Right lobe of liver (tissue), 6 donors: ENCODE measurements at places on chromosomes 16 and 17.

DNA sequence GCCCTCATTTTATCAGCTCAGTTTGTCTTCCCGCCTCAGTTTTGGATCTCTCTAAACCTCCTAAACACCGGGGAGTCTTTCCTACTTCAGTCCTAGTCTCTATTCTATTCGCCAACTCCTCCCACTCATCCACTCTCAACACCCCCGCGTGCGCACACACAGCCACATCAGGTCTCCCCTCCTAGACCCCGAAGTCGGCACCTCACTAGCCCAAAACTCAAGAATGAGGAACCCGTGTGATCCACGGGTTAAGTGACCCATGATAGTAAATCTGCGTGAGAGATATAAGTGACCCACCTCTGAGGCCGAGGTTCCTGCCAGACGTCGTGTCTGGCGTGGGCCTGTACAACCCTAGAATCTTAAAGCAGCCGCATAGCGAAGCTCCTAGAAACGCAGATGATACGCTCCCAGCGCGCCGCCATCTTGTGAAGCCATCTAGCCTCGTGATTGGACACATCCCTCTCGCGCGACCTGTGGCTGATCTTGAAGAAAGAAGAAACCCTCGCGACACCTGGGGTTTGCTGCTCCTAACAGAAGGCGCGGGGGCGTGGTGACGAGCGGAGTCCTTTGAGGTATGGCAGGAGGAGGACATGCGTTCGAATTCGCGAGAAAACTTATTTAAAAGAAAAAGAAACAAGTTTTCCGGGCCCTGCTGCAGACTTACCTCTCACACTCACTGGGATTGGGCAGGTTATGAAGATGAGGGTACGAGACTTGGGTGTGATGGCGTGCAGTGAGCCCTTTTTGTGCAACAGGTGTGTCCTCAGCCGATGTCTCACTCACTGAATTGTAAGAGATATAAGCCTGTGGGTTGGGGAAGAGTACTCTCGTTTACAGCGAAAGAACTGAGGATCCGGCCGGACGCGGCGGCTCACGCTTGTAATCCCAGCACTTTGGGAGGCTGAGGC is at the start of gene METTL16:
TSS of gene METTL16 (minus strand) at position 427 of the 908 bp plus-strand sequence. CDS start 9,557 bp downstream, outside the sequence.
- peak; percentile 97 for DNase-seq

DNA sequence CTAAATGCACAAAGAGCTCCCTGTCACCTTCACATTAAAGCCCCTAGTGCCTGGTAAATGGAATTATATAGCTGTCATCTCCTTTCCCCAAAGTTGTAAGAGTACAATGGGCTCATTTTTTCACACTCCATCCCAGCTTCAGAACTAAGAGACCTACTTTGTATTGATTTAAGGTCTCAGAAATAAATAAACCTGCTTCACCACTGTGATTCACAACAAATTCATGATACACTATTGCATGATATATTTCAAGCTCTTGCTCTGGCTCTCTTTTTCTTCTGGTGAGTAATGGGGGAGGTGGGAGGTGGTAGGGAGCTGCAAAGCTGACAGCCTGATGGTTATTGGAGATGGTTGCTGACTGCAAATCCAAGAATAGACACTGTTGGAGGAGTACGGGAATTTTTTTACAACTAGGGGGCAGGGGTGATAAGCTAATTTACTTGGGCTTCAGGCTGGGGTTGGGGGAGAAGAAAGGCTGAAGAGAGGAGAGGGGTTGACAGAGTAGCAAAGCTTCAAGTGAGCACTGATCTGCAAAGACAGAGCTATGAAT is 189.9 kb downstream of the AATF start:
- no peak for DNase-seq

DNA sequence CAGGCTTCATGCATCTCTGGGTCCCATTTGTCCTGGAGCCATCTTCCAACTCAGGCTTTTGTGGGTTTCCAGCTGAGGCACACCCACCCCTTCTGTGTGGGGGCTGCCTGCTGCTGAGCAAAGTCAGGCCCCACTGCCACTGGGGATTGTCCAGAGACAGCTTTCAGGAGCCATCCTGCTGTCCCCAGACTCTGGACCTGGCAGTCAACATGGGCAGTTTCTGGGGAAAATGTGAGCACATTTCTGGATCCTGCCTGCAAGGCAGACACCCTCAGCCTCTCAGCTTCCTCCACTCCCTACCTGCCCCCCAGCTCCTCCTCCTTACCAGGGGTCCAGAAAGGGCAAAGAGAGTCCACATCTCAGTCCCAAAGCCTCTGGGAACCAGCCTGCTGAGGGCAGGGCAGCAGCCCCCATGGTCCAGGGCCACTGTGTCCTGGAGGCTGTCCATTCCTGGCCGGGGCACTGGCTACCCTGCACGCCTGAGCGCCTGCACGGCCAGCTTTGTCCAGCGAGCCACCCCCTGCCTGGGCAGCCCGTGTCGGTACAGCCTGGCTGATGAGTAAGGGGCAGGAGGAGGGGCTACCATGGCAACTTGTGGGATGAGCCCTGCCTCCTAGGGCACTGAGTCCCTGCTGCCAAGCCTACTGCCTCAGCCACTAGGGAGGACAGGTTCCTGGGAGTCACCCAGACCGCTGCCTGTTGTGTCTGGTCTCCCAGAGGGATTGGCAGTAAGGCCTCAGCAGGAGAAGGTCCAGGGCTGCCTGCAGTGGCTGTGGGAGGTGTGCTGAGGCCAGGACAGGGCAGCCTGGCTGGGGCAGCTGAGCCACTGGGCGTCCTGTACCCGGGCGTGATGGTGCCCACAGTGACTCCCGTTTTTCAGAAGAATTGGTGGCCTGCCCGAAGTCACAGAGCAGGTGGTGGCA is at the start of gene SLC47A2:
TSS of gene SLC47A2 (minus strand) at position 477 of the 923 bp plus-strand sequence. CDS start at position 448, 29 bp downstream.
- no peak for DNase-seq

DNA sequence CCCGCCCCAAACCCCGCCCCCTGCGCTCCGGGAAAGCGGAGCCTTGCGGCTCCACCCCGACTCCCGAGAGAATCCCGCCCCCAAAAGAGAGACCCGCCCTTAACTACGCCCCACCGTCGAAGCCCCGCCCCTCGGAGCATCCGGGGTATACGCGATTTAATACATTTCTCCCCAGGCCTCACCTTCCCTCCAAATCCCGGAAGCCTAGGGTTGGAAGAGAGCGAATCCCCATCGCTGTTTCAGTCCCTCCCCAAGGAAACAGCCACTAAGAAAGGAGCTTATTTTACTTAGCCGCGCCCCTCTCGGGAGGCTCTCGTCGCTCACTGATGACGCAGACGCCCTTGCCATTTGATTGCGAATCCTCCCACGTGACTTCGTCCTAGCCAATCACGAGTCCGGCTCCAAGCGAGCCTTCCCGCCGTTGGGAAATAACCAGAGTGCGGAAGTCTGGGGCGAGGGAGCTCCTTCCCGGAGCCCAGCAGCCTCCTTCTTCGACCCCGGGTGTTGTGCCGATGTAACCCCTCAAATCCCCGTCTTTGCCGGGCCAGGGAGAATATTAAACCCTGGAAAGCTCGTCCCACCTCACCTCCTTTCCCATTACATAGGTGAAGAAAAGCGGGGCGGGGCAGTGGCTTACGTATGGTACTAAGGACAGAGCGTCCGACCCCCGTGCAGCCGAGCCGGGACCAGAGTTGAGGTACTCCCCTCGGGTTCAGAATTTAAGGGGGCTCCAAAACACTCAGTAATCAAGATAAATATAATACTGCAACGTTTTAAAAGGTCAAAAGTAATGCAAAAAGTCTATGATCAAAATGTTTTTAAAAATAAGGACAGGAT is 461 bp upstream of the FDXR start:
- DNase-seq = peak; percentile 99

GRCh38 chr16:20364051-20364450 is 11.5 kb upstream of the UMOD start:
- DNase-seq = no peak

GRCh38 chr17:63550817-63551639 is 751 bp downstream of the DCAF7 start:
- peak; percentile 36 for DNase-seq

DNA sequence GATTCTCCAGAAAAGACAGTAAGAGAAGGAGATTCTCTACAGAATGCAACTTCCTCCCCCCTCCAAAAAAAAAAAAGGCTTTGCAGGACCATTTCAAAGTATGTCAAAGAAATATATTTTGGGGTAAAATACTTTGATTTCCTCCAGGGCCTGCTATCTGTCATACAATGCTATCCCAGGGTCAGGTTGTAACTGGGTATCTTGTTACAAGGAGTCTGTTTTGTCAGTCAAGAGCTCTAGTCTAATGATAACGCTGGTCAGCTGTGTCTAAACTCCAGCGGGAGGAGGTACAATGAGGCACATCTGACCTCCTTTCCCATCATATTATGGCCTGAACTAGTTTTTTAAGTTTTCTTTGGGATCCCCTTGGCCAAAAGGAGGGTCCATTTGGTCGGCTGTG is 408.4 kb upstream of the CDH5 start:
- no peak for DNase-seq

GRCh38 chr16:22624038-22624799 is 113.5 kb downstream of the NPIPB5 start:
- DNase-seq = no peak

DNA sequence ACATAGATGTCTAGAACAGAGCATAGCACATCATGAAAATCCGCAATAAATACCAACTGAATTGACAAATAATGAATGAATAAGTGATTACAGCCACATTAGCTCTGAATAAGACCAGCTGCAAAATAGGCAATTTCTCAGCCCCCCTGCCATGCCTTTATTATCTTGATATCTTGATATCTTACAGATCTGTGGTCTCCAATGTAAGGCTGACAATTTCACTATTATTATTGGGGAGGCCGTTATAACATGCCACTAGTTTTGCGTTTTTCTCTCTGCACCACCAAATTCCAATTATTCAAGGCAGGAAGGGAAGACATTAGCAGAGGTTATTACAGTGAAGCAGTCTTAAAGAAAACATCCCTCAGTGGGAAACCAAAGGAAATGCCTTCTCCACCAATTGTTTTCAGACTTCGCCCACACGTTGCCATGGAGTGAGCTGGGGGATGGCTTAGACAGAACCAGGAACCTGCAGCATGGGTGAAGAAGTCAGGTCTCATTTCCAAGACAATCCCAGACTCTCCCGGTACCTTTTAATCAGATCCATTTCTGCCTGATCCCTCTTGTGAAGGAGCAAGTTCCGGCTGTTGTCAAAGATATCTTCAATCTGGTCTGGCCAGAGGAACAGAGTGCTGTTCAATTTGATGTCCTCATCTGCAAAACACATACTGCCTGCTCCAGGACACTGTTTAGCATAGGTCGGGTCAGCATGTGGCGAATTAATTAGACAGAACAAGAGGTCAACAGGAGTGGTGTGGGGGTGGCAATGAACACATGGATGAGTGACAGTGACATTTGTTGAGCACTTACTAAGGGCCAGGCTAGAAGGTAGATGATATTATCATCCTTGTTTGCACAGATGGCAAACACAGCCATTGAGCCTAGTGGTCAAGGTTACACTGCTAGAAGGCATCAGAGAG is 46.4 kb downstream of the DNAH3 start:
- DNase-seq = no peak

DNA sequence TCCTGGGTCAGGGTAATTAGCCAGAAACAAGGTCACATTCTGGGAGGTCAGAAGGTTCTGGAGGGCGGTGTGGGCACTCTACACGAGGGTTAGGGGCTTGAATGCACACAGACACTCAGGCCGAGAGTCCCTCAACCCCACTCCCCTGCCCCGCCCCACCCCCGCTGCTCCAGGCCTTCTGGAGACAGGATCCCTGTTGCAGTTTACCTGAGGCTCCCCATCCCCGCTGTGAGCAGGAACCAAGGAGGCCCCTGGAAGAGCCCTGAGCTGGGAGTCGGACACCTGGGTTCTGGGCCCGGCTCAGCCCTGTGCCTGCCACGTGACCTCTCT is 4.4 kb upstream of the ACTG1 start:
- DNase-seq = no peak

DNA sequence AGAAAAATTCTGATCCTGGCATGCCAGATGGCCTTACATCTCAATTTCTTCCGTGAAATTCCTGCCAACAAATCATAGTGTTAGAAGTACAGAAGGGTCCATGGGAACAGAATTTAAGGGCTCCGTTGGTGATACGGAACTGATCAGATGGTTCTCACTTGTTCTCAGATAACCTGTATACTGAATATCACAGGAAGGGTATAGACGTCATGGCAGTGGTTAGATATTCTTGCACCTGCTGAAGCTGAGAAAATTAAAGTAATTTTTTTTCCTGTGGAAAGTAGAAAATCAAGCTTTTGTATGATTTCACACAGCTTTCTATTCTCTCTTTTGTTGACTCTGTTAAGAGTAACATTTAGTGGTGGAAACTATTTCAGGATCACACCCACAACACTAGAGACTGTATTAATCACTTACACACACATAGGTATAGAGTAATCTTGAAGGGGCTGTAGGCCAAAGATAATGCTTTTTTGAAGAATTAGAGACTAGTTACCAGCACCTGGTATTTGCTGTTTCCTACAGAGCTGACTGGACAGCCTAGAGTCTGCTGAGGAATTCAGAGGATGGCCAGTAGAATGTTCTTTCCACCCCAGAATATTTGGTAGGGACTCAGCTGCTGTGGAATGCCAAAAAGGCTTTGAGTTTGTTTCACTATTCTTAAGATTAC is 7.5 kb downstream of the TENT4B start:
- no peak for DNase-seq

DNA sequence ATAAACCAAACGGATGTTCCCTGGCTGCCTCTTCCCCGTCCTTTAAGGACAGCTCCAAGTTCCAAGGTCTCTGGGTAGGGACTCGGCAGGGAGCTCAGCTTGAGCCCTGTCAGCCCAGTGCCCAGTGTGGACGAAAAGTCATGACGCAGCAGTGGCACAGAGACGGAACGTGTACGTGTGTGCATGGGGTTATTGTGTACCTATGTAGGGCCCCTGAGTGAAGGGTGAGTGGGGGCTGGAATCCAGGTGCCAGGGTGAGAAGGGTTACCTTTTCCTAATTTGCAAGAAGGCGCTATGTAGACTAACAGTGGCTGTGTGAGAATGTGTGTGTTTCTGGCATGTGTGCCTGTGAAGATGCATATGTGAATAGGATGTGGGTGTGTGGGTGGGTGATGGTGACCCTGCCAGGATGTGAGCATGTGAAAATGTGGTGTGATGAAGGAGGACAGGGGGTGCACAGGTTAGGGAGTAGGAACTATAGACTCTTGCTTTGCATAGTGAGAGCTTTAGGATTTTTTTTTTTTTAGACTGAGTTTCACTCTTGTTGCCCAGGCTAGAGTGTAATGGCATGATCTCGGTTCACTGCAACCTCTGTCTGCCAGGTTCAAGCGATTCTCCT is 6.0 kb downstream of the SCN4A start:
- DNase-seq = no peak

DNA sequence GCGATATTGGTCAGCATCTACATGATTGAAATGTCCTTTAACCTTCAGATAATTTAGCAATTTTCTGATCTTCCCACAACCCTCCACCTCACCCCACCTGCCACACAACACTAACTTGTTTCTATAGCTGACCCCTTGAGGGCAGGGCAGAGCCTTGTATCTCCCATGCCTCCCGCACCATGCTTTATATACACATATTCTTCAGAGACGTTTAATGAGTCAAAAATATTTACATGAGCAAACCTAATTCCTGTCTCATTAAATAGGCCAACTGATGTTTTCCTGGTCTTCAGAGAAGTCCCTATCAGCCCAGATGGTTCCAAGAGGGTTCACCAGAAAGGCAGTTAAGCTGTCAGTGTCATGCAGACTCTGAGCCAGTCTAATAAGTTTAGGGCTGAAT is 6.6 kb upstream of the DHRS7C start:
- DNase-seq = no peak
